Esophagus muscularis mucosa (tissue), 4 donors: ENCODE measurements at places on chromosomes 11 and 22. TPM values are rescaled to one million over a fixed set of nuclear protein-coding genes. Genes with fewer than 3 reads are reported as not detected.

- no peak for DNase-seq
Observed at GRCh38 chr11:4202749-4203148, 108.2 kb downstream of the RRM1 start.

GRCh38 chr22:23579280-23579679, 810 bp downstream of the IGLL1 start:
- no peak for DNase-seq

SAA2 gene
- not detected for total RNA-seq

GSTT2B gene
- not detected for total RNA-seq

ANKK1 gene
- not detected for total RNA-seq
